H54 (cell line): ENCODE measurements at places on chromosomes 6 and 20.
A peak's percentile ranks its signal among the peaks of the same experiment; 100 is the strongest.

- no peak for DNase-seq
Observed at GRCh38 chr6:106145741-106146227, 59.6 kb downstream of the PRDM1 start.

DNA sequence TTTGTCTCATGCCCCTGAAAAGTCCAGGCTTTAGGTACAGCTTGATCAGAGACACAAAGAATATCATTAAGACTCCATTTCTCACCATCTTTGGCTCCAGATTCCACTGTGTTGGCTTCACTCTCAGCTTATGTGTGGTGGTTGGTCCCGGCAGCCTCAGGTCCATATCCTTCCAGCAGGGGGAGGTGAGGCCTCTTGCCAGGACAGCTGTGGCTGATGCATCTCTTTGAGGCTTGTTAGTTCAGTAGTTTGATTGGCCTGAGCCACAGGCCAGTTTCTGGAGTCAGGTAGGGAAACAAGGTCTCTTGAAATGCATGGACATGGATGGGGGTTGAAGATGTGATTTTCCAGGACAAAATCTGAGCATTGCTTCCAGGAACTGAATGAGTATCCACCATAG, 62.4 kb downstream of the JAG1 start:
- no peak for DNase-seq

DNA sequence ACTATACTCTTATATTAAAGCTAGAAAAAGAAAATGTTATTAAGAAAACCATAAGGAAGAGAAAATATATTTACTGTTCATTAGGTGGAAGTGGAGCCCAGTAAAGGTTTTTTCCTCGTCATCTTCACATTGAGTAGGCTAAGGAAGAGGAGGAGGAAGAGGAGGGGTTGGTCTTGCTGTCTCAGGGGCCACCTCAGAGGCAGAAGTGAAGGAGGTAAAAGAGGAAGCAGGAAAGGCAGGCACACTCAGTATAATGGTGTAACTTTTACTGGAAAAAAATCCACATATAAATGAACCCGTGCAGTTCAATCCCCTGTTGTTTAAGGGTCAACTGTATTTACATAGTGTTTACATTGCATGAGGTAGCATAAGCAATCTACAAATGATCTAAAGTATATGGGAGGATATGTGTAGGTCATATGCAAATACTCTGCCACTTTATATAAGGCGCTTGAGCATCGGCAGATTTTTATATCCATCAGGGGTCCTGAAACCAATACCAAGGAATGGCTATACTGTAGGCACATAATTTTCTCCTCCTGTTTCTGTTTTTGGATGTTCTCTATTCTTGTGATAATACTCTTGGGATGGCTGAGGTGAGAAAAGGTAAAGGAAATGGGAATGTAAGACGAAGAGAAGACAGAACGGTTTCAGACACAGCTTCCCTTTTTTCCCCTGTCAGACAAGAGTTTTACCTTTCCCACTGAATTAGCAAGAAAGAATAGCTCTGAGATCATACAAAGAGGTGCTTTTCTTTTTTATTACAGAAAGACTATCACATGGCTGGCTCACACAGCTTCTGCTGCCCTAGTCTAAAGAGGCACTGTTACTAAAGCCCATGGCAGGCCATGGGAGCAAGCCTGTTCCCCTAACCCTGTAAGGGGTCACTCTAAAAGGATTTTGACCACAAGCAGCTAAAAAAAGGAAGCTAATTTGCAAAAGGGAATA, 59.9 kb downstream of the NUDT3 start:
- DNase-seq, result no peak

DNA sequence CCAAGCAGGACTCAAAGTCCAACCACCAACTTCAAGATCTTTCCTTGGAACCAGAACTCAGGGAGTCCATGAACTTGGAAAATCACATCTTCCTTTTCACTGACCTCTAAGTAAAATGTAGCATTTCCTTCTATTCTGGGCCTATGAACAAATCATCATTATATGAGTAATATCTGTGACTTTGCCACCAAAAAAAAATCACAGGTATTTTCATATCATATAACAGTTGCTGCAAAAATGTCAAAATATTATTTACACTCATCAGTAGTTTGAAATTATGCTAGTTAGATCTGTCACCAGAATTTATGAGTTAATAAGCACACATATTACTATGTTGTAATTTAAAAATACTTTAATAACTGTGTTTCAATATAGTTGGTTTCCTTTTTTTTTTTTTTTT, 27.3 kb upstream of the TLDC2 start:
- no peak for DNase-seq

- DNase-seq, result no peak
Observed at GRCh38 chr6:99612551-99613408, 6.1 kb downstream of the PRDM13 start.

GRCh38 chr6:161029195-161029809, 37.7 kb downstream of the MAP3K4 start:
- no peak for DNase-seq

DNA sequence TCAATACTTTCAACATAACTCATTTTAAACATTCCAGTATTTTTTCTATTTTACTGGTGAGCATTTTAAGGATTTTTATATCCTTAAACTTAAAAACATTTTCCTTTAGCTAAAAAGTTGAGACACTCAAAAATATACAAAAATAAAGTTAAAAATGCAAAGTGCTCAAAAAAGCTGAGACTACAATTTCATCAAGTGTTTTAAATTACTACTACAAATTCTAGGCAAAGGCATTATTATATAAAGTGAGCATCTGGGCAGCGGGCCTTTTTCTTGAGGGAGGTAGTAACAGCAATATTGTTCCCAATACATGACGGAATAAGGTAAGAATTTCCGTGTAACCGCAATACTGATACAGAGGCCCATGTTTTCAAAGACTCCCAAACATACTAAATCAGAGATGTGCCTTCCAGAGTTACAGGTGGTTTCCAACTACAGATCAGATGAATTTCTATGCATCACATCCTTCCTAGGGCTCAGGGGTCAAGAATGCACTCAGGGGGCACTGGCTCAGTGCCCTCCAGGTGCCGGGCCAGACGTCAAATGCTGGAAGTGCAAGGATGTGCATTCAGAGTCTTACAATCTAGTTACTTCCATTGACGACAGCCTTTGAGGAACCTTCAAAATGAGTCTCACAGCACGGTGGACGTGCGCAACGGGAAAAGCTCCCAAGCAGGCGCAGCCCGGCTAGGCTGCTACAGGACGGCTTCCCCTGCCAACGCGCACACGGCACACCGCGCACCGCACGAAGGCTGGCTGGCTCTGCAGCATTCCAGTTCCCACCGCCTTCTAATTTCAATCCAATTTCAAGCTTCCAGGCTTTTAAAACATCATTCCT, 1.7 kb downstream of the PHF10 start:
- DNase-seq, result peak; percentile 65

DNA sequence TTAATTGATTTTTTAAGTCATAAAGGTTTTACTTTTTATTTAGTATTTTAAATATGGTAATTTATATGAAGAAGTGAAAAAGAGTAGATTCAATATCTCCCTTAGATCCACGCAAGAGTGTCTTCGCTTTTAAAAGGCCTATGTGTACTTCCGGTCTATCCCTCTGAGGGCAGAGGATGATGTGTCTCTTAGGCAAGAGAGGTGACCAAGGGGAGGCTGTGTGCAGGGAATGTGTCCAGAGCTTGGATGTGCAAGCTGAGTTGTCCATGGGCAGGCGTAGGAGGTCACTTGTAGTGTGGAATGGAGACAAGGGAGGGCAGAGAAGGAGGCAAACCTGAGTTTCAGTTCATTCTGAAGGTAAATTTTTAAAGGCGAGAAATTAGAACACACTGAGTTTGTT, 113.9 kb downstream of the CRYBG1 start:
- no peak for DNase-seq

DNA sequence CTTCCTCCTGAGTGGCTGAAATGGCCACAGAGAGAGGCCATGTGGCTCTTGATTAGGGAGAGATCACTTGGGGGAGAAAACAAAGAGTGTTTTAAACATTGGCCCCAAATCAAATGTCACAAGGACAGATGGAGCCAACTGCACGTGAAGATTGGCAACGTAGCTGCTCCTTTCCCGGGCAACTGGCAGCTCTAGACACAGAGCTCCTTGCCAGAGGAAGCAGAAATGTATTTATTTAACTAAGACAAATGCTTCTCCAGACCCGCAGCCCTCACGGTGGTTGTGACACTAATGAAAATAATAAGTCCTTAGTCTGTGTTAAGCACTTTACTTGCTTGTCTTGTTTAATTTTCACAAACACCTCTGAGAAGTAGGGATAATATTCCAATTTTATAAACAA, 49.6 kb upstream of the DSN1 start:
- no peak for DNase-seq

DNA sequence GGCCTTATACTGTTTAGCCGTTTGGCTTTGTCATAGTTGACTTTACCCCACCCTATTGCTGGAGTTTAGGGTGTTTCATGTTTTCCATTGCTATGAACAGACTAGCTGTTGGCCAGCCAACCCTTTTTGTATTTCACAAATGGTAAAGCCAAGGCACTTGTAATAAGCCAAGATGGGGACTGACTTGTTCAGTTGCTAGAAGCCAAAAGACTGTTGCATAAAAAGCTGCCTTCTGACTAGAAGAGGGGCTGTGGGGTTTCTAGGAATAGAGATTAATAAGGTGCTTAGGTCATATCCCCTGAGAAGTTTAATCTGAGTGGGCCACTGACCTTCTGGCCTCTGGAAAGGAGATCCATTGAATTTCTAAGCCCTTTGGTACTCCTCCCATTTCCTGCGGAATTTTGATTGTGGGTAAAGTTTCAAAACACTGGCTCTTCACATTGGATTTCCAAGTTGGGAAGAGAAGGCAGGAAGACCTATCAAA, 211.1 kb downstream of the PLCB4 start:
- no peak for DNase-seq

DNA sequence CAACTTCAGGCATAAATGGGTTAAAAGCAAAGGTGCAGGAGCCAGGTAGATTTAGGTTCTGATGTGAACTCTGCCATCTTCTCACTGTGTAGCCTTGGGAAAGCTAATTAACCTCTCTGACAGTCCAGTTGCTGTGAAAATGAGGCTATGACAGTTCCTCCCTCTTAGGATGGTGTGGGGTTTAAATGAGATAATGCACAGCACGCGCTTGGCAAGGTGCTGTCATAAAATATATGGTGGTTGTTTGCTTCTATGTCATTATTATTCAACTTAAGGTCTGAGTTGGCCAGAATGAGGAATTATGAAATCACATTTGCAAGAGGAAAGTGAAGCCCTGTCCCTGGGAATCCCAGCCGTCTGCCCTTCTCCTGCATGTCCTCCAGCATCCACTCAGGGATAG, 15.5 kb upstream of the BCAS1 start:
- no peak for DNase-seq

GRCh38 chr6:143743301-143744166, 65.8 kb downstream of the PHACTR2 start:
- no peak for DNase-seq

DNA sequence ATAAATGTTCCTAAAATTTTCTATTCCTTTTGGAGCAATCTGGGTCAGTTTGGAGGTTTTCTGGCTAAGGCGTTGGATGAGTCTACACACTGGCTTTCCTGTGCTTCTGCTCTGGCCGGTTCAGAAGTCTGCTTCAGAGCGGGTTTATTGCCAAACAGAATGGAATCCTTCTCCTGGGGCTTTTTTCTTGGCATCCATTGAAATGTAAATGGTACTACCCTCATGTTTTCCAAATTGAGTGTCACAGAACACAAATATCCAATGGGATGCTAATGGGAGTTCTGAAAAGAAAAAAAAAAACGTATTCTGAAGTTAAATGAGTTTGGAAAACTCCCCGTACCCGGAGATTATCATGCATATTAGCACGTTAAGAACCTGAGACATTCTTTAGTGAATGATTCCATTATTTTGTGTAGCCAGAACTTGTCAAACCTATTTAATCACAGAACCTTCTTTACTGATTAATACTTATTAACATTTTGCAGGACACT, 930.3 kb downstream of the QKI start:
- no peak for DNase-seq

- DNase-seq, result no peak
Observed at GRCh38 chr20:63126876-63127699, 88.8 kb downstream of the YTHDF1 start.

DNA sequence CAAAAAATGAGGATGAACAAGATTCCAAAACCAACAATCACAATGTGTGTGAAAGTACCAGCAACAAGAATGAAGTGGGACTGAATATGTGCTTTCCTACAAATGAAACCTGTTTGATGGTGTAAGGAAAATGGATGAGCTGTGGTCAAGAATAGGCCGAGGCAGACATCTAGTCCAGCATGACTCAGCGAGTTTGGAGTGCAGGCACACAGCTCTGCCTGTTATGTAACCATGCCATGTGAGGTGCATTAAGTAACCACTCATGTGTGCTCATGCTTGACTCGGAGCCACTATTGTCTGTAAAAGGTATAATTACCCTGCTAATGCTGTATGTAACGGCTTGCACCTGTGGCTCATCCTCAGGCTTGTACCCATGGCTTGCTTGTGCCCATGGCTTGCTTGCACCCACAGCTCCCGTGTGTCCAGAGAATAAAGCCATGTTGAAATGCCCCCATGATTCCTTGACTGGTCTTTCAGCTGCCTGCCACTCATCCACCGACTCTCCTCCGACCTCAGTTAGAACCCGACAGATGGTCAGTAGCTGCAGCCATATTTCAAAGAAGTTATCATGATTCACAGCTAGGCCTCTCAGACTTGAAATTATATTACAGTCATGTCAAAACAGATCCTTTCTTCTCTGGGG, 98.7 kb downstream of the BACH2 start:
- DNase-seq, result no peak

DNA sequence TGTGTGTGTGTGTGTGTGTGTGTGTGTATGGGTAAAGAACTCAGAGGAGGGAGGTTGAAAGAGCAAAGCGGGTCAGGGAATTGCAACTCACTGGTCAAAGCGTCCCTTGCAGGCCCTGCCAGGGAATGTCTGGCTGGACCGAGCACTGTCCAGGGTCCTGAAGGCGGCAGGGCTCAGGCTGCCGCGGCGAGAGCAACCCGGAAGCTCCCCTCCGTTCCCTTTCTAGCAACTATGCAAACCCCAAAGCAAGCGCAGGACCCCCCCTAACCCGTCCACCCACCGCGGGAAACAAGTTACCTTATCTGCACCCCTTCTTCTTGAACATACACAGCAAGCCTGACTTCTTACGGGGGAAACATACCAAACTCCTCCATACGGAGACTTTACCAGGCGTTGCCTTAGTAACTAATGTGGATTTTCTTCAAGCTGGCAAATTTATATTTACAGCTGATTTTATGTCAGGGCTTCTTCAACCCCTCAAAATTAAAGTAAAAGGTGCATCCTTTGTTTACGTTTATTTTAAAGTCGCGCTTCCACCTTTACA, 538 bp upstream of the GRM1 start:
- no peak for DNase-seq

DNA sequence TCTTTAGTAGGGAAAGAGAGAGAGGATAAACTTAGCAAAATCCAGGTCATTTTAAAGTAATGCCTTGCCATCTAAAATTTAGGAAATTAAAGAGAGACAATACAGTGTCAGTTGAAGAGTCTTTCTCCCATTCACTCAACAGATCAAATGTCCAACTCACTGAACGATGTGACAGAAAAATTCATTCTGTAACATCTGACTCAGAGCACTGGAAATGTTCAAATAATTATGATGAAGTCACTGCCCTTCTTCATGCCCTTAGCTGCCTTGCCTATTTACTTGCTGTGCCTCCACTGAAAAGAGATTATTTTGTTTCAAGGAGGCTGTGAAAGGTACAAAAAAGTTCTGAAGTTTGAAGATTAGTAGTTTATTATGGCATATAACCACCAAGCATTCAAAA, 434.8 kb downstream of the ADGRB3 start:
- DNase-seq, result no peak
